Progenitor cell of endocrine pancreas (in vitro differentiated cells): ENCODE measurements at places on chromosomes 3 and 15. TPM values are rescaled to one million over a fixed set of nuclear protein-coding genes. Genes with fewer than 3 reads are reported as not detected.

DNA sequence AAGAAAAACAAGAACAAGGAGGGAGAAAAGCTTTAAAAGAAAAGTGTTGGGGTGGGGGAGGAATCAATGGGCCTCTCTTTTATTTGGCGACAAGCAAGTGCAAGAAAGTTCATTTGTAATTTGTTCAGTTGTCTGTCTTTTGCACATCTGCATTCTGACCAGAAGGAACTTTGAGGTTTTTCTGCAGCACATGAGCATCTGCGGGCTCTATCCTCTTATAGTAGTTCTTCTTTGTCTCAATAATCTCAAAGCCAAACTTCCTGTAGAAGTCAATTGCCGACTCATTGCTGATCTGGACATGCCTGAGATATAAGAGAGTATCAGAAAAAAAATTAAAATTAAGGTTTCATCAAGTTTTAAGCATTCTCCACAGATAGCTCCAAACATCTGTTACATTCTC is 24.4 kb downstream of the NAA50 start:
- no peaks in the 10 kb centered on the region for H3K27me3 ChIP-seq
- DNase-seq = no peak
- H3K27ac ChIP-seq = peak overlapping the region; percentile 5
- no peaks in the 10 kb centered on the region for H3K4me1 ChIP-seq
- peaks cover 16% of the 10 kb centered on the region for H3K36me3 ChIP-seq

The KNSTRN gene
- 44.8 and 46.2 TPM in 2 replicates for total RNA-seq

DNA sequence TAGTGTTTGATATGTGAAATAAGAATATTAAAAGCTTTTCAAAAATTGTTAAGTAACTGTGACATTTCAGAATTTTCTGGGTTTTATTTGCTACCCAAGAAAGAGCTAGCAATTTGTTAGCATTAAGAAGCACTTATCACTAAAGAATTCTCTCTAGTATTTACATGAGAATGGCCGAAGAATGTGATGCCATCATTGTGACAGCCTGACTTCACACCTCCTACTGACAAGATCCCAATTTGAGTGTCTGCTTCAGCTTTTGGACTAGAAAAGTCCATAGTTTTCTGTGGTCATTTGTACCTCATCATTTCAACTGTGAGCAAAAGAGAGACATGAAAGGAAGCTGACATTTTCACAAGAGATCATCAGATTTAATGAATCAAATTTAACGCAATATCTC is 548.1 kb upstream of the AGTR1 start:
- no peaks in the 10 kb centered on the region for H3K4me1 ChIP-seq
- H3K27me3 ChIP-seq = no peaks in the 10 kb centered on the region
- DNase-seq = no peak
- no peak overlapping the region for H3K27ac ChIP-seq
- no peak overlapping the region for H3K4me3 ChIP-seq
- H3K36me3 ChIP-seq = no peaks in the 10 kb centered on the region

The NUP210 gene
- total RNA-seq = 71.4 and 78.2 TPM in 2 replicates

DNA sequence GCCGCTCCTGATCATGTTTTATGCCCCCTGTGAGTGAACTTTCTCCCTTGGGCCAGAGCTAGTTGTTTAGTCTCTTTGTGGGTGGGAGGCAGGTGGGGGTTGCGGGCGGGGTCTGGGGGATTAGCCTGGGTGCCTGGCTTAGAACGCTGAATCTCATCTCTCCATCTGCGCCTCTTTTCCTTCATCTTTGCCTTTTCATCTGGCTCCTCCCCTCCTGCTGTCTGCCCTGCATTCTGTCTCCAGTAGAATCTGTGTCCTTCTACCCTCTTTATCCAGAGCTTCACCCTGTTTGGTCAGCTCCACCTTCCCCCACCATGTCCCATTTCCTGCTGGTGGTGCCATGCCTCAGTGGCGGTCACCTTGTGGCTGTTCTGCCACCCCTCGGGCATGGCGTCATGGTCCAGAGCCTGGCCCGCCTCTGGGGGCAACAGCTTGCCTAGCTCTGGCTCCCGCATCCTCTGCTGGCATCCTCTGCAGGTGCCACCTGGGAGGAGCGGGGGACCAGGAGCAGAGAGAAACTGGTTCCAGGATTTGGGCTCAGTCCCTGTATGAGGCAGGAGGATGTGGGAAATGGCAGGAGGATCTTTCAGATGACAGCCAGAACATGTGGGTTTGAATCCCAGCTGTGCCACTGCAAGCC is 44.3 kb downstream of the PDIA5 start:
- no peaks in the 10 kb centered on the region for H3K27me3 ChIP-seq
- no peak overlapping the region for H3K4me3 ChIP-seq
- peaks cover 10% of the 10 kb centered on the region for H3K36me3 ChIP-seq
- peaks cover 10% of the 10 kb centered on the region for H3K4me1 ChIP-seq
- DNase-seq = no peak

The NDN gene
- 46.9 and 51.8 TPM in 2 replicates for total RNA-seq

GRCh38 chr15:45486317-45486716 is 36.2 kb downstream of the SLC30A4 start:
- H3K27me3 ChIP-seq = no peaks in the 10 kb centered on the region
- peaks cover 7% of the 10 kb centered on the region for H3K4me1 ChIP-seq
- H3K36me3 ChIP-seq = peaks cover 1% of the 10 kb centered on the region
- no peak overlapping the region for H3K27ac ChIP-seq
- H3K4me3 ChIP-seq = no peak overlapping the region

The CELSR3 gene
- 14.9 and 15.2 TPM in 2 replicates for total RNA-seq

DNA sequence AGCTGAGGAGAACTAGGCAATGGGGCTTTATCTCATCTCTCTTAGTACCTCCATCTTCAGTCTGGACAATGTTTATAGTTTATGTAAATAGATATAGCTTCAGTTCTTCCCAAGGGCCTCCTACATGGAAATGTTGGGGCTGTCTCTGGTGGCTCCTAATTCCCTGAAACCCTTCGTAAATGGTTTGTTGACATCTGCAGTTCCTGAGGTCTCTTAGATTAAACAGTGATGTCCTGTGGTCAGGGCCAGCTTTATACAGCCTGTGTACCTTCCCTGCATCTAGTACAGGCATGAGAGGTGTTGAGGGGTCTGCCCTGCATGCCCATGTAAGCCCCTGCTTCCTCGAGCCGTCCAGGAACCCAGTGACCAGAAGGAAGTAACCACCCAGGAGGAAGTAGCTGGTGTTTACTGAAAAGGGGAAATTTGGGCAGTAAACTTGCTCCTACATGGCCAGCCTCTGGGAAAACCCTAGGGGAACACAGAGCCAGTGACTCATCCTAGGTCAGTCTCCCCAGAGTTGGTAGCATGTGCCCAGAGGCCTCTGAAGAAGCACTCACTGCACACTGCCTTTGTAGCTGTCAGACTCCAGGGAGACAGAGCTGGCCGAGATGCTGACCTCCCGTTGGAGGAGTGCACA is 4.7 kb upstream of the TBC1D2B start:
- H3K4me1 ChIP-seq = peaks cover 3% of the 10 kb centered on the region
- no peak overlapping the region for H3K27ac ChIP-seq
- H3K4me3 ChIP-seq = no peak overlapping the region
- no peak for DNase-seq
- H3K27me3 ChIP-seq = peaks cover 2% of the 10 kb centered on the region

DNA sequence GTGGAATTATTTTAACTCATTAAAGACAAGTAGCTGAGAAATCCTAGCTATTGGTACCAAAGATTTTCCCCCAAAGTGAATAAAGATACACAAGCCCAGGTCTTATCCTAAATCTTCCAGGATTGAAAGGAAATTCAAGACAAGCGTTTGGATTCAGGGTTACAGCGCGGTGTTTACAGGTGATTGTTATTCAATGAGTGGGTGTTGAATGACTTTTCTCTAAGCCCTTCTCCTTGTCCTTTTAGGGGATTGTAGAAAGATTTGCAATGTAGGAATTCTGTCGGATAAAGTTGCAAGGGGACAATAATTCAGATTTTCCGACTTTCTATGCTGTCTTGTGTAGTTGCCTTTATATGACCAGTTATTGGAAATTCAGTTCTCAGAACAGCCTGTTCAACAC is 57.2 kb downstream of the USP13 start:
- H3K36me3 ChIP-seq = peaks cover 3% of the 10 kb centered on the region
- no peak overlapping the region for H3K4me3 ChIP-seq
- H3K27ac ChIP-seq = no peak overlapping the region
- DNase-seq = no peak
- H3K27me3 ChIP-seq = no peaks in the 10 kb centered on the region
